H7 (cell line): ENCODE measurements at places on chromosomes 13 and 19.

DNA sequence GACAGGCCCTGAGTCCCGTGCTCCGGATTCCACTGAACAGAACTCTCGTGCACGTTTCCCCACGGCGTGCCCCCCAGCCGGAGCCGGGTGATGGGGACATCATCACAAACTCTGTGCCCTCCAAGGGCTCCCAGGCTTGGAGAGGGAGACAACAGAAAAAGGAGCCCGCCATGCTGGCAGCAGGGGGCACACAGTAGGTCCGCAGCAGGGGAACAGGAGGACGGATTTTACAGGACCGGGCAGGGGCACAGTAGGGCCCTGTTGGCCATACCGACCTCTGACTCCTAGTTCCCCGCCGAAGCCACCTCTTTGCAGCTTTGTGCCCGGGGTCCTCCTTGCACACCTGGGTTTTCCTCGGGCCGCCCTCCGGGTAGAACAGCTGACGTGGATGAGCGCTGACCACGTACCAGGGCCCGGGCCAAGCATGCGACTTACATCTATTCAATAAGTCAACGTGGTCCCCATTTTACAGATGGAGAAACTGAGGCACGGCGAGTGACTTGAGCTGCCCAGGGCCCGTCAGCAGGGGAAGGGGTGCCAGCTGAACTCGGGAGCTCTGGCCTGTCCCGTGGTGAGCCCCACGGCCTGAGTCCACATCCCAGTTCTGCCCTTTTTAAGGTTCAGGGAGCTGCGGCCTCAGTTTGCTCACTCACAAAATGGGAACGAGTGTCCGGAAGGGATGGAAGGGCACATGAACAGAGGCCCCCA, 10.2 kb upstream of the ONECUT3 start:
- DNase-seq, result peak; percentile 38

DNA sequence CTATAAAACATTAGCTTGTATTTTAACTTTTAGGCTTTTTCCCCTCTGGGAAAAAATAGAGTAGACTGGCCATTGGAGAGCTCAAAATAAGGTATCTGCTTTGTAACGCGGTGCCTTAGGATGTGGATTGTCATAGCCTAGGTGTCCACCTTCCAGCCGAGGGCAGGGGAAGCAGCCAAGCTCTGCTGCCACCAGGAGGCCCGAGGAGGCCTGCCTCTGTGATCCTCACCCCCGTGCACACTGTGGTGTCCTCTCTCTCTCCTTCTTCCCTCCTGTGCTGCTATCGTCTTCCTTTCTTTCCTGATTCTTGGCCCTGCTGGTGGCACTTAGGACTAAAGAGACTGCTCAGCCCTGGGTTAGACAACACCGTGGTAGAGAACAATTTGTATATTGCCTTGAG, 11.3 kb downstream of the HNRNPM start:
- DNase-seq, result peak; percentile 69

DNA sequence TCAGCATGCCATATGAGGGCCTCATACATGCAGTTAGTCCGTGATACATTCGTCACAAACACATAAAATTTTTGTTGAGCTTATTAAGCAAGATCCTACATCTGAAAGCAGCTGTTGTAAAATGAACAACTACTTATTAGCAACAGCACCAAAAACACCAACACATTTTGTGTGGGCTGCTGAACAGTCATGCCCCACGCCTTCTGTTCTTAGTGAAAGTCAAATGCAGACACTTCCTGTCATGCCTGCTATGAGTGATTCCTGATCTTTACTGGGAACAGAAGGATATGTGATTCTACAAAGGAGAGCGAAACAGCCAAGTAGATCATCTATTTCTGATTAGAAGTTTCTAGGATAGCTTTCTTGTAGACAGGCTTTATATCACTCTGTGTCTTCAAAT, 4.2 kb upstream of the B3GLCT start:
- DNase-seq, result no peak

GRCh38 chr19:39265321-39265916, 2.8 kb upstream of the IFNL2 start:
- peak; percentile 82 for DNase-seq

GRCh38 chr19:1917146-1917545, 11.9 kb downstream of the ADAT3 start:
- no peak for DNase-seq
